ENCODE measurements at places on chromosomes 2 and 18.

GRCh38 chr2:120715941-120716340, 19.7 kb upstream of the GLI2 start:
- no peak for DNase-seq

GRCh38 chr2:230023313-230023712, 45.4 kb downstream of the SLC16A14 start:
- no peak for DNase-seq

DNA sequence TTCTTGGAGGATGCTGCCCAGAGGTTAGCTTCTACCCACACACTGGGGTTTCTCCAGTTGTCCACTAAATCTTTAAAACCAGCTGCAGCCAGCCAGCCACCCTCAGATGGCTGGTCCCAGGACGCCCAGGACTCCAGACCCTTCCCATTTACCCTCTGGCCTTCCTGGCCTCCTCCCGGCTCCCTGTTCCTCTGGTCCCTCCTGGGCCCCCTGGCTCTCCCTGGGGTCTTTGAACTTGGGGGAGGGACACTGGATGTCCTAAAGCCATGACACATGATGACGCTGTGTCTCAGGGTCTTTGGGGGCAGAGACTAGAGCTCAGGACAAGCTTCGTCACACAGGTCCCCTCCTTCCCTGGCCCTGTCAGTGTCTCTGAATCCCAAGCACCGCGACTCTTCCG, 201.1 kb upstream of the HDAC4 start:
- no peak for DNase-seq

GRCh38 chr2:182852090-182852489, 14.3 kb downstream of the FRZB start:
- DNase-seq = no peak

- no peak for DNase-seq
Observed at GRCh38 chr2:28438532-28439063, 45.9 kb downstream of the FOSL2 start.

DNA sequence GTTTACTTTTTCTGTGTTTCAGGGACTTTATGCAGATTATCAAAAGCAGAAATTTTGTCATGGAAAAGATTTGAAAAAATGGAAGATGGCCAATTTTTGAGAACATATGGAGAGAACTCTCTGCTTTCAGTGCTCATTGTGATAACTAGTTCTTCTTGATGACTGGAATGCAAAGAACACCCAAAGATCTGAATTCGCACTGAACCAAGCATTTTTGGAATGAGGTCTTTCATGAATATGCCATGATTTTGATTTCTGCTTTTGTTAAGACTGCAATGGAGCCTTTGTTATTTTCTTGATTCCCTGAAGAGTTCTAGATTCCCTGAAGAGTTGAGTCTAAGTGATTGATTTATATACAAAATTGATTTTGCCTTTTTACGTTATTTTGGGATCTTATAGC, 124.1 kb downstream of the FMNL2 start:
- no peak for DNase-seq

DNA sequence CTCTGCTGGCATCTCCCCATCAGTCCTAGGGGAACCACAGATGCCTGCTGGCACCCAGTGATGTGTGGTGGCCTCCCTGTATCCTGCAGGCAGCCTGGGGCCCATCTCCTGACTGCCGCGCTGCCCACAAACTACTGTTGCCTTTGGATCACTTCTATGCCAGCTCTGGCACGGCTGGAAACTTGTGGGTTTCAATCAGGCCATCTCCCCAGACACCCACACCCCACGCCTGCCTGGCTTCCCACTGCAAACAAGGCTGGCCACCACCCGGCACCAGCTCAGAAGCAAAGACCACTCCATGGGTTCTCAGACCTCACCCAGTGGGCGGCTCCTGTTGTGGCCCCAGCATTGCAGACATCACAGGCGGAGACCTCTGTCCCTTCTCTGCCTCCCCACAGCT, 15.1 kb upstream of the TPO start:
- no peak for DNase-seq

- DNase-seq = peak; percentile 3
Observed at GRCh38 chr18:76948345-76948744, 126.0 kb downstream of the ZNF236 start.

DNA sequence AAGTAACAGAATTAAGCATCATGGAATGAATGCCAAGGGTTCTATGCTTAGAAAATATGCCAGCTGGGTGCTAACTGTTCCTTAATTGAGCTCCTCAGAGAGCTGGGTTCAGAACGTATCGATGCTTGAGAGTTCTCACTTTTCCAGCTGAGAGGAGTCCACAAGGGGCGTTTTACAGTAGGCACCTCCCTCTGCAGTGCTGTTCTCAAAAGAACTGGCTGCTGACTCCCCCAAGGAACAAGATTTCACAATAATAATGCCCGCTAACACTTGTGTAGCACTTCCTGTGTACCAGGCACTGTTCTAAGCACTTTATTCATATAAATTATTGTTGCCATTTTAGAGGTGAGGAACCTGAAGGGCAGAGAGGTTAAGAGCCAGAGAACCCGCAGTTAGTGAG, 18.1 kb upstream of the TMEM237 start:
- no peak for DNase-seq

DNA sequence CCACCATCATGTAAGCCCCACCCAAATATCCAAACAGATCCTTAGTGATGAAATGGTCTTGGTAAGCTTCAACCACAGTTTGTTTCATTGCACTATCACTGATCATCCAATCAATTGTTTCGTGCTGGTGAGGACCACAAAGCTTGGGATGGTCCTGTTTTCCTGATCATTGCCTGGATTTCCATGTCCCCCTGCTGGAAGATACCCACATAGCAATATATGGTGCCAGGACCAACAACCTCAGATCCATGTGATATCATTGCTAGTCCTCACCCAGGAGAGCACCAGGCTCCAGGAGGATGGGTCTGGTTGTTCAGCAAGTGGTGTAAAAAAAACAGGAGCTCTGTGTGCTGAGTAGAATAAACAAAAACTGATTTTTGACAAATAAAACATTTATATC, 206.5 kb upstream of the SH3BP4 start:
- DNase-seq = no peak

- no peak for DNase-seq
Observed at GRCh38 chr2:232438091-232438490, 17.9 kb upstream of the ALPI start.

DNA sequence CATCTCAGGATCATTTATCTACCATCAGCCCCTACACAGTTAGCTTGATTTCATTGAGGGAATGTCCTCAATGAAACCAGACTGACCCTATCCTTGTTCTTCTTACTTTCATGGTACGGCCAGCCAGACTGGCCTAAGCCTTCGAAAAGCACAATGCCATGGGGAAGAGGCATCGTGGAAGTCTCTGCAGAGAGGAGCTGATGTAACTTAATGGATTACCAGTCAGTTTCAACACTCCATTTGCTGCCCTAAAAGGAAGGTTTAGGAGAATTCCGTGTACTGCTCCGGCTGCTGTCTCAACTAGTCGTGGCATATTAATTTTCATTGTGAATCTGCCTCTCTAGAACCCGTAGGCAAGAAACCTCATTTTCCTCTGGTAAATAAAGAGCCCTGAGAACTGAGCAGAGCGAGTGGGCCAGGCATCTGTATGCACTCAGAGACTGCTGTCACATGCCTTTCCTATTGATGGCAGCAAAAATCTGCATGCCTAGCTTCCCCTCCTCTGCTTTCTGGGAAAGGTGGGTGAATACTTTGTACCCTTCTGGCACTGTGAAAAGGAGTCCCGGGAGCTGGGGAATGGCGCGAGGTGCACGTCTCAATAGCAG, 184.9 kb downstream of the KLHL29 start:
- no peak for DNase-seq

- no peak for DNase-seq
Observed at GRCh38 chr18:48800466-48800865, 150.3 kb downstream of the SMAD7 start.

DNA sequence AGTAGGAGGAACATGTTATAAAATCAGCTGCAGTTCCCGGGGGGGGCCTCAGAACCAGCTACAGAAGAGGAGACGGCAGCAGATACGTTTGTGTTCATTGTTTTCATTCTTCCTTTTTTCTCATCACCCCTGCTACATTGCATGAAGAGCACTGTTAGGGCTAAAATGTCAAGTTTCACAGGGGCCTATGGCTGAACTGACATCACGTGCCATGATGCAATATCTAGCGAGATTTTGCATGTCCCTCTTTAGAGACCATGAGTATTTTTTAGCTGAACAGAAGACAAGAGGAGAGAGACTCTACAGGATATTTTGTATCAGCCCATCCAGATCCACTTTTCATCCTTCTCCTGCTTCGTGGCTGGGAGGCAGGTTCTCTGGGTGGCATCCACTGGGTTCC, 97.6 kb downstream of the MRPS9 start:
- DNase-seq = no peak

DNA sequence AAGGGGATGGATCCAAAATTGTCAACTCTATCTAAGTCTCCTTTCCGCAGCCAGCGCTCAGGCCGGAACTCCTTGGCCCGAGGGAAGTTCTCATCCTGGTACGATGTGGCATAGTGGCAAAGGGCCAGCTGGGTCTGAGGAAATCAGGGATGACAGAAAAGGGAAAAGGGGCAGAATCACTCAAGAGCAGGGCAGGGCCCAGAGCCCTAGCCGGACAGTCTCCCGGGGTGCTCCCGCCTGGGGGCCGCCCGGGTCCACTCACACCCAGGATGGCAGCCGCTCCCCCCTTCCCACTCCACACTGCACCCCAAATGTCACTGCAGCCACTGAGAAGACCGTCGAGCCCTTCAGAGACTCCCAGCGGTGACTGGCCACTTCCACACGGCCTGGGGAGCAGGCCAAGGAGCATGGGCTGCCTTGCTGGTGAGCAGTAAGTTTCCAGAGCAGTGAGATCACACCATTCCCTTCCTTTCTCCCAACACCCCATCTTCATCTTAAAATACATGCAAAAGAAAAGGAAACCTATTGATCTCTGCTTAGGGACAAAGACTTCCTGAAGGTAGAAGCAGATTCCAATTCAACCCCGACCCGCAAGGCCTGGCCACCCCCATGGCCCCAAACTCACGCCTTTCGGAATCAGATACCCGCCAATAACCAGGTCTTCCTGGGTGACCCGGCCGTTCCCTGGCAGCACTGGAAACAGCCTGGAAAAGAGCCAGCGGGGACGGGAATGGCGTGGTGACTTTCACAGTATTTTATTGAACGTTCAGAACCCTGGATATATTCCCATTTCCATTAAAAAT, 26.7 kb downstream of the CYP27C1 start:
- no peak for DNase-seq

DNA sequence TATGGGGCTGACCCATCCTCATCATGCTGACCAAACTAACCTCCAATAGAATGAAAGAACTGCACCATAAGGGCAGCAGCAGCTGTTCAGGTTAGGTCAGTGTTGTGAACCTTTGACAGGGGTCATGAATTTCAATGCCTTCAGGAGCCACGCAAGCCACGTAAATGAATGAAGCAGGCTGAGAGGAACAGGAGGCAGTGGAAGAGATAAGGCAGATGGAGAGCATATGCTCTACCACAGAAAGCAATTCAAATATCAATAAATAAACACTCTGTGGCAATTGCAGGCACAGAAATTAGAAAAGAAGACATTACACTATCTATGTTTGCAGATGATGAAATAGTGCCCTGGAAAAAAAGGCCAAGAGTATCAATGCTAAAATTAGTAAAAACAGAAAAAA, 56.3 kb downstream of the SCG2 start:
- DNase-seq = no peak

- no peak for DNase-seq
Observed at GRCh38 chr18:8705961-8706790, 820 bp downstream of the MTCL1 start.

DNA sequence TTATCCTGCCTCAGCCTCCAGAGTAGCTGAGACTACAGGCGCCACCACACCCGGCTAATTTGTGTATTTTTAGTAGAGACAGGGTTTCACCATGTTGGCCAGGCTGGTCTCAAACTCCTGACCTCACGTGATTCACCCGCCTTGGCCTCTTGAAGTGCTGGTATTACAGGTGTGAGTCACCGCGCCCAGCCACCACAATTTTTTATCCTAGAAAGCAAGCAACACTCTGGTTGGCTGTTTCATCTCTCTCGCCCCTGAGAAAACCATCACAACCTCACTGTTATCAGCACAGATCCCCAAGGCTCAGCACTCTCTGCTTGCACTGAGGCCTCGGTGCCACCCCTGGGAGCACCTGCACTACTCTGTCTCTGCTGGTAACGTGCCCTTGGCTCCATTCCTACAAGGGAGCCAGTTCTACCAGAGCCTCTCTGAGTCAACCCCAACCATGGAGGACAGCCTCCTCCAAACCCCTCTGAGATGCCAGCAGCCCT, 134.8 kb upstream of the AGAP1 start:
- no peak for DNase-seq

DNA sequence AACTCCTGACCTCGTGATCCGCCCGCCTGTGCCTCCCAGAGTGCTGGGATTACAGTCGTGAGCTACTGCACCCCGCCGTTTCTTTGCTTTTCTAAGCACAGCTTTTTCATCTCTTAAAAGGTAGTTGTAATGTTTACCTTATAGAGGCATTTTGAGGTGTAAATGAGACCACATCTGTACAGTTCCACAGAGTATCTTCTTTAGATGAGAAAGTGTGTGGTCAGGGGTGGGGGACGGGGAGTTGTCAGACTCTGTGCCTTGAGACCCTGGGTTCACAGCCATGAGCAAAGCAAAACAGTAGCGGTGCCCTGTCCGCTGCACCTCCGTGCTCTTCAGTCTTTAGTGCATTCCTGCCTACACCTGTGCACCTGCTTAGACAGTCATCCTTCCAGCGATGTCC, 251.6 kb downstream of the ZNF407 start:
- no peak for DNase-seq

DNA sequence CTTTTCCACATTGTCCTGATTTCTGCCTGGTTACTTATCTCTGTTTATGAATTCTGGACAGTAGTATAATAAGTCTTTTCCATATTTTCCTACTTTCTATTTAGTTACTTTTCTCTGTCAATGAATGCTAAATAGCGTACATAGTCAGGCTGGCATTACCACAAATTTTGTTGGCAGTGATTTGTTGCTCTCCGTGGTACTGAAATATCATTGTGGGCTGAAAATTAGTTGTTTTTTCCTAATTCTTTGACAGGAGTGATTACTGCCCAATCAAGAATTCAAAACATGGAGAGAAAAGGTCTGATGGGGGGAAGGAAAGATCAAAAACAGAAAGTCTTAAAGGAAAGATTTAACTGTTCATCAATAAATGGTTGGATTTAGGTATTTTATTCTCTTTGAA, 7.7 kb upstream of the GALNT13 start:
- DNase-seq = no peak

All from CD4-positive, alpha-beta T cell treated with Interleukin-15 for 4 hours (primary cell).